NCI-H2081 treated with DMSO at 0.1 percent for 48 hours (cell line): ENCODE measurements at places on chromosomes 2 and 18.

DNA sequence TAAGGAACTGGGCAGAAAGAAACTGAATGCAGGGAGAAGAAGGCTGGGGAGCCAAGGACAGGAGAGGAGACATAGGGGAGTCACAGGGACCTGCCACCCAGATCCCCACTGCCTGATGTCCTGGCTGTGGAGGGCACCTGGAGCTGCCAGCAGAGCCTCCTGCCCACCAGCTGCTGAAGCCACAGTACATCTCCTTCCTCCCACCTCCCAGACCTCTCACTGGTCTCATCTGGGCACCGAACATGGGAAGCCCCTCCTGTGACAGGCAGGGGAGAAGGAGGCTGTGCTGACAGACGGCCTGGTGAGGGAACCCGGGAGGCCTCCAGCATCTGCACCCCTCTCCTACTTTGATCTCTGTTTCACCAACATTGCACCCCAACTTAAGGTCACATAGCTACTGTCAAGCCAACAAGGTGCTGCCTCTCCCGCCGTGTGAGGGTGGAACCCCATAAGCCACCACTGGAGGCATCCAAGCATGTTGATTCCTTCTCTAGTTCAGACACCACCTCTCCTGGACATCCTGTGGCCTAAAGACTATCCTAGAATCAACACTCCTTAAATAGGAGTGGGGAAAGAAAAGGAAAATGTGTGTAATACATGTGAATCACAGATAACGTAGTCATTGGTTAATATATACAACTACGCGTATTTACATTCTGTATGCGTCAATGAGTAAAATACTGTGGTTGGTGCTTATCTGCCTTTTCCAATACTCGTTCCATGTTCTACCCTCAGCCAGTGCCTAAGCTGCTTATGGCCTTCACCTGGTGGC, 3.5 kb upstream of the RNPEPL1 start:
- DNase-seq = no peak

GRCh38 chr2:13104723-13105122, 388.0 kb downstream of the TRIB2 start:
- DNase-seq = no peak

GRCh38 chr2:2699121-2699505, 368.0 kb upstream of the MYT1L start:
- no peak for DNase-seq

DNA sequence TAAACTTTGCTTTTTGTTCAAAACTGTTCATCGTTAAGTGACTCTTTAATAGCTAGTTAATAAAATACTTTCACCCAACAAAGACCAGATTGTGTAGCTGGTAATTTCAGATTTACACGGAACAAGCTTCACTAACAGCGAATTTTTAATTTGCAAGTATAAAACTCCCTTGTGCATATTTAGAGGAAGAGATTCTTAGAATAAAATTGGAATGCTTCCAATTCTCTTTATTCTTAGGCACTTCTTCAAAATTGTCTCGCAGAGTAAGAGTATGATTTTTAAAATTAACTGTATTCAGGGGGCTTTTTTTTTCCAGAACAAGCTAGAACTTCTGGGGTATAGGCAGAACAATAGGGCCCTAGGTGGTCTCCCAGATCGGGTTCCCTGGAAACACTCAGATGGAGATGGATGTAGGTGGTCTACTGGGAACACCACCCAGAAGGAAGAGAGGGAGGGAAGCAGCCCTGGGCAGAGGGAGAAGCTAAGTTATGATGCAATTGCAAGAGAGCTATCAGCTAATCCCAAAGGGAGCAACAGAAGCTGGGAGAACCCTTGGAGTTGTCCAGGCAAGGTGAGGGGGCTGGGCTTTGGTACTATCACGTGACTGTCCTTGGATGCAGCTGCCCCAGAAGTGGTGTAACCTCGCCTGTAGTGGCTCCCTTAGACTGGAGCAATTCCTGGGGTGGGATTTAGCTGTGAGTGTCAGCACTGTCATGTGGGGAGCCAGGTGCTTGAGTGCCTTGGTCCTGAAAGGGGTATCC, 151.7 kb upstream of the ASB18 start:
- no peak for DNase-seq

GRCh38 chr18:63907664-63908063, at the start of gene SERPINB10:
Gene SERPINB10, plus strand, starts transcription at chr18:63907958. Its CDS starts 7,553 bp downstream, at chr18:63915511.
- no peak for DNase-seq

- no peak for DNase-seq
These were observed 251.6 kb upstream of the NCKAP5 start for GRCh38 chr2:133819906-133820305.

- DNase-seq = no peak
These were observed 47.1 kb upstream of the CCDC150 start for GRCh38 chr2:196592331-196592910.

- no peak for DNase-seq
These were observed 46.3 kb downstream of the PSMG2 start for GRCh38 chr18:12749121-12749520.

GRCh38 chr2:80748592-80748991, 444.0 kb upstream of the LRRTM1 start:
- DNase-seq = no peak

GRCh38 chr18:34818064-34818463, 108.0 kb downstream of the DTNA start:
- no peak for DNase-seq

DNA sequence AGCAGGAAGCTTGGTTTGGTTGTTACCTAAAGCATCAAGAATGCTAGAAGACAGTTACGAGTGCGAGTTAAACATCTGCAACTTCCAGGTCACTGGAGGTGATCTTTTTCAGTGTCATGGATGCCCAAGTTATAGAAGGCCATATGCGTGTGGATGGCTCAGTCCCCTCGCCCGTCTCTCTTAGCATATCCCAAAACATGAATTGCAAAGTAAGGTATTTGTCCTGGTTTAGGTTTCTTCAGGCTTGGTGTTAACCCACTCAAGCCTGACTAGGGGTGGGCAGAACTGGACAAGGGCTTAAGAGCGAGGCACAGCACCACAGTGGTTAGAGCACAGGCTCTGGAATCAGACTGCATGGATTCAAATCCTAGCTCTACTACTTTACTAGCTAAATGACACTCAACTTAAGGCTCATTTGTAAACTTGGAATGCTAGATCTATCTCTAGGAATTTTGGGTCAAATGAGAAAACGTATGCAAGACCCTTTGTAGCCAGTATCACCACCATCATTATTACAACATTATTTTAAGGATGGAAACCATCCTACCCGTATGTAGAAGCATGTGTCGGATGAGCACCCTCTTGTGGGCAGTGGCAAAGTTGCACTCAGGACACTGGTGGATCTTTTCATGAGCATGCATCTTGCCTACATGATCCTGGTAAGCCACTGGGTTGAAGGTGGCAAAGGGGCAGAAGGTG, 11.2 kb downstream of the ZNF142 start:
- peak; percentile 11 for DNase-seq

- no peak for DNase-seq
These were observed 102.3 kb upstream of the EPB41L5 start for GRCh38 chr2:119910566-119910965.
